ENCODE measurements at places on chromosomes 6 and 20.

DNA sequence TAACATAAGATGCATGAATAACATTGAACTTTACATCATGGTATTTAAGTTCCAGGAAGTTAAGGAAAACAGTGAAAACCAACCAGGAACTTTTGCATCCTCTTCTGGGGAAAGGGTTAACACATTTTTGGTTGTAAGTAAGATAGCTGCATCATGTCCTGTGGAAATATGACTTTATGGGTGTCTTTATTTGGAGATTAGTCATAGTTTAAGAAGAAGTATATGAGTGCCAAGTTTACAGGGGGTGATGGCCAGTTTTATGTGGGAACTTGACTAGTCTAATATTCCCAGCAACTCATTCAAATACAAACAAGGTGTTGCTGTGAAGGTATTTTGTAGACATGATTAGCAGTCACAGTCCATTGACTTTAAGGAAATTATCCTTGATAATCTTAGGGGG, 78.0 kb downstream of the PDE10A start:
- no peak for DNase-seq

DNA sequence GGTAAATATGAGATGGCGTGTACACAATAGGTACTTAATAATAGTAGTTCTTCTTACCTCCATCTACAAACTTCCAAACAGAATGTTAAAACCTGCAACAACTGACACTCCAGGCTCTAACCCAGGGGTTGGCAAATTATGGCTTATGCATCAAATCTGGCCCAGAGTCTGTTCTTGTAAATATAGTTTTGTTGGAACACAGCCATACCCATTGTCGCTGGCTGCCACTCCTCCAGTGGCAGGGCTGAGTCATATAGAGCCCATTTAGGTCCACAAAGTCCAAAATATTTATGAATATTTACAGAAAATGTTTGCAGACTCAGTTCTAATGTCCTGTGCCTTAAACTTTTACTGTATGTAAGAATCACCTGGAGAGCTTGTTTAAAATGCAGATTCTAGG, 69.9 kb upstream of the BTBD3 start:
- DNase-seq, result no peak

GRCh38 chr6:147867433-147868226, 359.1 kb downstream of the SAMD5 start:
- DNase-seq, result no peak

DNA sequence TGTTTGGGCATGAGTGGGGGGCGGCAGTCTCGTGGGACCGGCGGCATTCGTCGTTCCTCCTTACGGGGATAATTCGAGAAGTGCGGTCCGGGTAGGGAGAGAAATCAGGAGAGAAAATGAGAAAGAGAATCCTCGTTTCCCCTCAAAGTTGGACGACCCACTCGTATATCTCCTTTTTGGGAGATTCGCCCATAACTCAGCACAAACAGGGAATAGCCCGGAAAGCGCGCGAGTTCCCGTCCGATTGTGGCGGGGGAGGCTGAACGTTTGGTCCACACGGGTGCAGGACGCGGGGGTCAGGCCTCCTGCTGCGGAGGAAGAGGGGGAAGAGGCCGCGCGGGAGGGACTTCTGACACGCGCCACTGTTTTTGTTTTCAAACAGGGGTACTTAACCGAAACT, 42.4 kb downstream of the POPDC3 start:
- DNase-seq, result no peak

DNA sequence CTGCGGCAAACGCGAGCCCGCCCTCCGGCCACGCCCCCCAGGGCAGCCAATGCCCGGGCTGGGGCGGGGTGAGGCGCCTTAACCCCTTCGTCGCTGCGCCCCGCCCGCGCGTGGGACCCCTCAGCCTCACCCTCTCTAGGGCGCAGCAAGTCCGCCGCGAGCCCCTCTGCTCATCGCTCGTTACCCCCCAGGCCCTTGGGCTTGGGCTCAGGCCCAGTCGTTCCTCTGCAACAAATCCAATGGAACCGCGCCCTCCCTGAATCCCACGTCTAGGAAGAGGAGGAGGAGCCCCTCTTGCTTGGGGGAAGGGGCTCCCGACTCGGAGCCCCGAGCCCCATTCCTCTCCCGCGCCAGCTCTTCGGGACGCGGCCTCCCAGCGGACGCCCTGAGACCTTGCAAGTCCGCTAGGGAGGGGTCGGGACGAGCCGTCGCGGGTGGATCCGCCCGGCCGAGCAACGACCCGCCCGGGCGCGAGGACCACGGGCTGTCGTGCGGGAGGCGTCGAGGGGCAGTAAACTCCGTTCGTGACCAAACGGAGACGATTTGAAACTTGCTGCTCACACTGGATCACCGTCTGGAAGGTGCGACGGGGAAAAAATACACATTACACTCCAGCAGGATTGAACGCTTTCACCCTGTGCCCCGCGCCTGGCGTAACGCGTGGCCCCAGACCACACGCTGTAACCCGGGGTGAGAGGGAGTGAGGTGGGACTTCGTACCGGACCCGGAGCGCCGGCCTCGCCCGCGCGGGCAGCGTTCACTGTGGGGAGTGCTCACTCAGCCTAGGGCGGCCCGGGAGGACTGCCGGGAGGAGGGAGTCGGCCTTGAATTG, 477 bp upstream of the LZTS3 start:
- peak; percentile 66 for DNase-seq

DNA sequence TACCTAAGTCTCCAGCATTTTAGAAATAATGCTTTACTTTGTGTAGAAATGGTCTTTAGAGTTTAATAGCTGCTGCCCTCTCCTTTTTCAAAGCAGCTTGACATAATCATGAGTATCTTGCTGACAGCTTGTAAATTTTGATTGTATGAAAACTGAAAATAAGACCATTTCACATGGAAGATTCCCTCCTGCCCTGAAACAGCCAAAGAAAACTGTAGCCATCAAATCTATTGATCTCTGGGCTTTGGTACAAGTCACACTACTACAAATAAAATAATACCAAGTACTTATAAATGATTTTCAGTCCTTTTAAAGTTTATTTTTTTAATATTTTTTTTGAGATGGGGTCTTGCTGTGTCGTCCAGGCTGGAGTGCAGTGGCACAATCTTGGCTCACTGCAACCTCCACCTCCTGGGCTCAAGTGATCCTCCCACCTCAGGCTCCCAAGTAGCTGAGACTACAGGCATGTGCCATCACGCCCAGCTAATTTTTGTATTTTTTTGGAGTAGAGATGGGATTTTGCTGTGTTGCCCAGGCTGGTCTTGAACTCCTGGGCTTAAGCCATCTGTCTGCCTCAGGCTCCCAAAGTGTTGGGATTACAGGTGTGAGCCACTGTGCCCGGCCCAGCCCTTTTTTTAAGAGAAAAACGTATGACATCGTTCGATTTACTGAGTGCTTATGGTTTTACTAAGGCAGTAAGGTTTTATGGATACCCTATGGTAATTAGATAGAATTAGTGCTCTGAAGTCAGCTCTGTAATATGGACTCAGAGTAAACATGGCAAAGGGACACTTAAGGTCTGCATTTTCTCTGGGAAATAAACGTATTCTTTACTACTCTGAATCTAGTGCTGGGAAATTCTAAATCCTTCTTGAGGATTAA, 7.0 kb downstream of the PTPN1 start:
- no peak for DNase-seq

DNA sequence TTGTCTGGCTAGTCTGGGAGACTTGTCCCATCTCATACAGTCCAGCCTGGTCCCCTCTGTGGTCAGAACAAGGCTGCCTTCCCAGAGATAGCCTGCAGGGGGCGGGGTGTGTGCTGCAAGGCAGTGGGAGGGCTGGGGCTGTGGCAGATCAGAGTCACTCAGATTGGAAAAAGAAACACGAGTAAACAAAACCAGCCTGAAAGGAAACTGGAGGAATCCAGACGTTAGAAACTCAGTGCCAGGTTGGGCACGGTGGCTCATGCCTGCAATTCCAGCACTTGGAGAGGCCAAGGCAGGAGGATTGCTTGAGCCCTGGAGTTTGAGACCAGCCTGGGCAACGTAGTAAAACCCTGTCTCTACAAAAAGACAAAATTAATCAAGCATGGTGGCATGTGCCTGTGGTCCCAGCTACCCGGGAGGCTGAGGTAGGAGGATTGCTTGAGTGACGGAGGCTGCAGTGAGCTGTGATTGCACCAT, 20.2 kb downstream of the LEMD2 start:
- peak; percentile 75 for DNase-seq

DNA sequence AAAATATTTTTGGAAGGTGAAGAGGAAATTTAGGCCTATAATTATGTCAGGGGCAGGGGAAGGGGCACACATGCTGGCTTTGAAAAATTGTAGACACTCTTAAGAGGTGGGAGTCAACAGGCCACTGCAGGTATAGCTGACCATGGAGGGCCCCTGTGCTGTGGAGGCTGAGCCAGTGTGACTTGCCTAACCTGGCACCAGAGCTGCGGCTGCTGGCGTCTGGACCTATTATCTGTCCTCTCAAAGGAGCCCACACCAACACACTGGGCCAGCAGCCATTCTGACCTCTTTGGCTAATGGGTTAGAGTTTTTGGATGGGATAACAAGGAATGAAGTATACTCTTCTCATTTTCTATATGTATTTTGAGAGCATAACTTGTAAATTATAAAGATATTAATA, 4.5 kb downstream of the GID8 start:
- DNase-seq, result no peak

DNA sequence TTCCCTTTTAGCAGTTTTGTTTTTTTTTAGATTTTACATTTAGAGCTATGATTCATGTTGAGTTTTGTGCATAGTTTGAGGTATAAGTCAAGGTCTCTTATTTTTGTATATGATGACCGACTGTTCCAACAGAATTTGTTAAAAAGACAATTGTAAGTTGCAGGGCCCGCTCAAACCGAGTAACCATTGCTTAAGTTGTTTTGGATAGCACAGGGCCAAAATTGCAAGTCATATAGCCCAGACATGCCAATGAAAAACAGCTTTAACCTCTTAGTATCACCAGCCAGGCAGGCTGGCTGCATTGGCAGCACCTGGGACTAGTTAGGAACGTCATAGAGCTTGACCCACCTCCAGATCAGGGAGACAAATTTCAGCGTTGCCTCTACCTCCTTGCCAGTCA, 47.3 kb downstream of the PFDN4 start:
- no peak for DNase-seq

- DNase-seq, result no peak
Measured at GRCh38 chr20:54048891-54049545, 21.4 kb downstream of the BCAS1 start.

DNA sequence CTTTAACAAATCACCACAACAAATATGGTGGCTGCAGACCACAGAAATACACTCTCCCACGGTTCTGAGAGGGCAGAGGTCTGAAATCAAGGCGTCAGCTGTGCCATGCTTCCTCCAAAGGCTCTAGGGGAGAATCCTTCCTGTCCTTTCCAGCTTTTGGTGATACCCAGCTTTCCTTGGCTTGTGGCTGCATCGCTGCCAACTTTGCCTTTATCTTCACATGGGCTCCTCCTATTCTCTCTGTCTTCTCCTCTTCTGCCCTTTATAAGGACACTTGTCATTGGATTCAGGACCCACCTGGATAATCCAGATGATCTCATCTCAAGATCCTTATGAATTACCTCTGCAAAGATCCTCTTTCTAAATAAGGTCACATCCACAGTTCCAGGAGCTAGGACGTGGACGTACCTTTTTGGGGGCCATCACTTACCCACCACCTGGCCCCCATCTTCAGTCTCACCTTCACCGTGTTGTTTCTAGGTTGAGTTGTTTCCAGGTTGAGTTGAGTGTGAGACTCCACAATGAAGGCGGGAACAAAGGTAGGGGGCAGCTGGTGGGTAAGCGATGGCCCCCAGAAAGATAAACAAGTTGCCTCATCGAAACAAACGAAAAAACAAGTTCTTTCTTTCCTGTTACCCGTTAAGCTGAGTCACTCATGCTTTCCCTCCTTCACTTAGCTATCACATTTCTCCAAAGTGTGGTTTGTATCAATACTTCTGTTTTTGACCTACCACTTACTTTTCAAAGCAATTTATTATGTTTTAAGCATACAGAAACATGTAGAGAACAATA, 68.9 kb upstream of the SLC22A16 start:
- no peak for DNase-seq

DNA sequence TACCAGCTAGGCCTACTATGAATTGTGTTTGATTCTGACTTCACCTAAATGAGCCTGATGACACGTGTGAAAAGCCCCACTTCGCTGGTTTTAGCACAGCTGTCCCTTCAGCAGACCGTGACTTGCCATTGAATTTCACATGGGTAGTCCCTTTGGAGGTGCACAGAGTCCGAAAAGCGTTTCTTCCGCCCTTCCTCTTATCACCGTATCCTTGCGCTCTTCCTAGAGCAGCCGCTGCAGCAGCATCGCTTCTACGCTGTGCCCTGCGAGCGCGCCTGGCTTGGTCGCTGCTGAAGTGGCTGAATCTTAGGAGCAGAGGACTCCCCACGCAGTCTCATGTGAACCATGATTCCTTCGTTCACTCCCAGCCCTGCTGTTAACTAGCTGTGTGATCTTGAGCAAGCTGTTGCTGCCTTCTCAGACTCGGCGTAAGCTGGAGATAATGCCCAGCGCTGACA, 127.0 kb downstream of the PACRG start:
- DNase-seq, result no peak

DNA sequence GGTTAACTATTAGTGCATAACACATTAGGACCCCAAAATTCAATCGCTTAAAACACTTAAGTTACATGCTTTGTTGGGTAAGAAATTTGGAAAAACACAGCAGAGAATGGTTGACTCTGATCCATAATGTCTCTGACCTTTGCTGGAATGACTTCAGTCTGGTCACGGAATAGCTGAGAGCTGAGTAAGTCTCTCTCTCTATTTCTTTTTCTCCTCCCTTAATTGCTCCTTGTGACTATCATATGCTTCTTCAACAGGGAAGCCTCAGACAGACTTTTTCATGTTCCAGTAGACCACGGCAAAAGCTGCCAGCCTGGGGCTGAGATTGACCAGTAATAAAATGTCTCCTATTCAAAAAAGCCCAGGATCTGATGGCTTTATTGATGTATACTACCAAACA, 4.8 kb downstream of the OR12D1 start:
- peak; percentile 77 for DNase-seq

DNA sequence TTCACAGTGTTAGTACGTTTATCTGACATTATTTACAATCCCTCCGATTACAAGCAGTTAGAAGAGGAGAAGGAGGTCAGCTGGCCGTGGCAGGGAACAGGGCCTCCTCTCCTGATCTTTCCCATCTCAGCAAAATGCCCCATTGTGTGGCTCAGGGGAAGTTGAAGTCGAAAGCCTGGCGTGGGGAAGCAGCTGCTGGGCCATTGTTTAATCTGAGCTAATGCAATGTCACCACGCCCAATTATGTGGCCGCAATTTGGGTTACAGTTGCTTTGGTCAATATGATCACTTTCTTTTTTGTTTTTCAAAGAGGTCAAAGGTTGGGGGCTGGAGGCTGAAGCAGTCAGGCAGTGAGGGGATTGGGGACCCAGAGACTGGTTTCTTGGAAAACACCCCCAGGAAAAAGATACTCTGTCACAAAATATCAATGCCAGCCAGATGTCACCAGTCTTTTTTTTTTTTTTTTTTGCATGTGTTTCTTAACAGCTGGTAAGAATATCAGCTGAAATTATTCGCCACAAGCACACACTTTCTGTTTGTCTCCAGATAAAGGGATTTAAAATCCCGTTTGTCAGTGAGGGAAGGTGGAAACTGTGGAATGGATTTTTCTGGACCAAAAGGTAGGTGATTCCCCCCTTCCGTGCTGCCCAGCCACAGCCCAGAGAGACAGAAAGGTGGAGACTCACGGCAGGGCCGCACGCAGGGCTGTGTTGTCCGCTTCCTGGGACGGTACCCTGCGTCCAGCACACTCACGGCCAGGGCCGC, 24.6 kb downstream of the DLL1 start:
- no peak for DNase-seq

- DNase-seq, result peak; percentile 1
Measured at GRCh38 chr20:43975096-43975768, 60.6 kb downstream of the TOX2 start.

All from kidney glomerular epithelial cell (primary cell).